ENCODE measurements at places on chromosomes 16 and 17. TPM values are rescaled to one million over a fixed set of nuclear protein-coding genes. Genes with fewer than 3 reads are reported as not detected.

Gene ITGAD
- not detected for total RNA-seq

Gene KRTAP3-2
- not detected for total RNA-seq

Gene KRTAP4-16
- not detected for total RNA-seq

Gene COPRS
- total RNA-seq = 29.4 TPM

Gene MYOCD
- total RNA-seq = 13.0 TPM

Gene XAF1
- total RNA-seq = 4.5 TPM

Gene CCL1
- not detected for total RNA-seq

Gene MMP15
- total RNA-seq = 16.3 TPM

Gene SLC5A10
- total RNA-seq = 0.25 TPM

Gene SLC38A8
- not detected for total RNA-seq
